ENCODE measurements at places on chromosomes 7 and 10.

DNA sequence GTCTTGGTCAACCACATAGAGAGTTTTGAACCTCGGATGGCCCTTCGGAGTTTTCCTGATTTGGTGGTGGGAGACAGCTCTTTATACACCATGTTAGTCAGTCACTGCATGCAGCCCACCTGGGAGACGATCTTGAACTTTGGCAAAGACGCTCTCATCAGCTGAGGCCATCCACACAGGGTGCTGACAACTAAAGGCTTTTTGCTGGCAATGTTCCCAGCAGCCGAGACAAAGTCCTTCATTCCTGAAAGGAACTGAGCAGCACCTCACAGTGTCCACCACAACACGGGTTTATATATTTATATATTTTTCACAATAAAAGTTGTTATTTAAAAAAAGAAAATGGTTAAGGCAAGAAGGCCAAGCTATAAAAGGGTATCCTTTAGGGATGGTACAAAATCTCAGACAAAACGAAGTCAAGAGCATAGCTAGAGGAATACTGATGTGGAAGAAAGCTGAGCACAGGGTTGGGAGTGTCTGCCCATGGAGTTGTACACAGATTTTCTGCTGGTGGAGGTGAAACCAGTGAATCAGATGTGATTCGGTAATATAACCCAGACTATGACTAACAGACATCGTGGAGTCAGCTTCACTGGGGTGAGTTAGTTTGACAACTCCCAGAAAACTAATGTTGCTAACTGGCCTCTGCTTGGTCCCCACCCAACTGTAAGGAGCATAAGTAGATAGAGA is 27.4 kb upstream of the CAPZA2 start:
- no peak for DNase-seq

DNA sequence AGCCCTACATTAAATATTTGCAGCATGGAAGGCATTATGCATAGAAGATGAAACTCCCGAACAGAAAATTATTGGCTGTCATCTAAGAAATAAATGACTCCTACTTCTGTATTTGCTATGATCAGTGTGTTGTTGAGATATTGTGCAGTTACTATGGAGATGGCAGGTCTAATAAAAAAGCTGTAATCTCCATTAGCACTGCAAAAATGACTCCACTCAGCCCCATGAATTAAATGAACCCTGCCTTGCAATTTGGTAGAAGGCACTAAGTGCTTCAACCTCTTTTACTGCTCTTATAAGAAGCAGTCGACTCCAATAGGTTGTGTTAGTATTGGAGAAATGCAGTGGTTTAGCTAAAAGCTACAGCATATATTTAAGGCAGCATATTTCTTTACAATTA is 290.0 kb upstream of the PHYHIPL start:
- DNase-seq: no peak

DNA sequence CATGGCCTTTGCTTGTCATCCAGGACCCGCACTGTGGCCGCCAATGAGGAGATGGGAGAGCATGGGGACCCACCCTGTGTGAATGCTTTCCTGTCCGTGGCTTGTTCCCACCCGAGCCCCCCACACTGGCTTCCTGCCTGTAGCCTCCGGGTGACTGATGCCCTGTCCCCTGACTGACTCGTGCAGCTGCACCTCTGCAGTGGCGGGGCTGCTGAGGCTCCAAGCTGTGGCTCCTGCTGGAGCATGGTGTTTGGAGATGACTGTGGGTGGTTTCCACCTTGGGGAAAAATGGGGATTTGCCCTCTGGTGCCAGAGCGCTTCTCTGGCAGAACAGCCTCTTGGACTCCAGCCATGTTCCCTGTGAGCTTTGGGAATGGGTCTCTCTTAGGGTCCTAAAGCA is 2.1 kb downstream of the CAMK1D start:
- no peak for DNase-seq

GRCh38 chr10:77537071-77537470 is 100.5 kb downstream of the KCNMA1 start:
- no peak for DNase-seq

- DNase-seq: no peak
Observed at GRCh38 chr7:16404636-16405035, 16.7 kb downstream of the CRPPA start.

DNA sequence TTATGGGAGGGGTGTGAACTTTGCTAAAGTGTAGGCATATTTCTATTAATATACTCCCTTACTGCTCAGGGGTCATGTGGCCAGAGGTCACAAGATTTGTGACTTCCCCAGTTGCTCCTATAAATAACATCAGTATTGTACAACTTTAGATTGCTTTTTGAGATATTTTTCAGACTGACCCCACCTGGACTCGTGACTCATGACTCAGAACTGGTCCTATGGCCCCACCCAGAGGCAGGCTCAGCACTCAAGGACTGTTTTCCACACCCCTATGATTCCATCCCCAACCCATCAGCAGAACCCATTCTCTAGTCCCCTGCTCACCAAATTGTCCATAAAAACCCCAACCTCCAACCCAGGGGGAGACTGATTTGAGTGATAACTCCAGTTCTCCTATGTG is 2.7 kb upstream of the CUL2 start:
- no peak for DNase-seq

DNA sequence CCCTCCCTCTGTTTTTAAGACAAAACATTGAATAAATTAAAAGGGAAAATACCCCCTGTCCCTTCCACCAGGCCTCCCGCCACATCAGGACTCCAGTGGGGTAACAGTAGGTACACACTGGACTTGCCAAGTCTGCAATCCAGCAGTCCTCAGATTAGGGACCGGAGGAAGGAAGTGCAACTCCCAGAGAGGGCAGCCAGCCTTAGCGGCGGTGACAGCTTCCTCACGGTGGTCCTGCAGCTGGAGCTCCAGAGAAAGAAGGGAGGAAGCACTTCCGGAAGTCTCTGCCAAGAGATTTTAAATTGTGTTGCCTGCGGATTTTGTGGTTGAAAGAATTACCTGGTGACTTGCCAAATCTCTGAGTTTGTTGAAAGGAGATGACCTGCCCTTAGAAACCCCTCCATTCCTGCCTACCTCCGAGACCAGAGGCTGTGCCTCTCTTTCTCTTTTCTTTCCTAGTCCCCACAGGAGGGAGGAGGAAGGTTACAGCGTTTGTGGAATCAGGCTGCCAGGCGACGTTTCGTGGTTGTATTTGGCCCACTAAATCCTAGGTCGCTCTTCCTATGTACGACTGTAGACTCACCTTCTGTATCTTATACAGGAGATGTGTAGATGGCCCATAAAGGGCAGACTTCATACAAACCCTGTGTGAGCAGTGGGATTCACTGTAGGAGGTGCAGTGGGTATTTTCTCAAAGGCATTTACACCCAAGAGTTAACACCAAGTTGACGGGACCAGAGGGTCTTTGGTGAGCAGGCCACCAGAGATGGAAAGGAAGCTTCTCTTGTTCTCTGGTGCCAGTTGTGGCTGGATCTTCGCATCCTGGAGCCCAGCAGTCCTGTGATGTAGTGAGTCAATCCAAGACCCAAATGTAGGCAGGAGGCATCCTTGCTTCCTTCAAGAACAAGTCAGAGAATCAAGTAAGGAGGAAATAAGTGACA is 77.9 kb downstream of the INSIG1 start:
- no peak for DNase-seq

DNA sequence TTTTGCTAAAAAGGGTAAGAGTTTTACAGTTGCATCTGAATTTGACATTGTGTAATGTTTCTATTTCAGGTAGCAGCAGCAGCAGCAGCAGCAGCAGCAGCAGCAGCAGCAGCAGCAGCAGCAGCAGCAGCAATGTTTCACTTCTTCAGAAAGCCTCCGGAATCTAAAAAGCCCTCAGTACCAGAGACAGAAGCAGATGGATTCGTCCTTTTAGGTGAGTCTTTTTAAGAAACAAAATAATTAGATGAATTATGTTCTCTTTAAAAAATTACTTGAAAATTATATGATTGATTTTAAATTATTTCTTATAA is 32.6 kb downstream of the UMAD1 start:
- DNase-seq: no peak

DNA sequence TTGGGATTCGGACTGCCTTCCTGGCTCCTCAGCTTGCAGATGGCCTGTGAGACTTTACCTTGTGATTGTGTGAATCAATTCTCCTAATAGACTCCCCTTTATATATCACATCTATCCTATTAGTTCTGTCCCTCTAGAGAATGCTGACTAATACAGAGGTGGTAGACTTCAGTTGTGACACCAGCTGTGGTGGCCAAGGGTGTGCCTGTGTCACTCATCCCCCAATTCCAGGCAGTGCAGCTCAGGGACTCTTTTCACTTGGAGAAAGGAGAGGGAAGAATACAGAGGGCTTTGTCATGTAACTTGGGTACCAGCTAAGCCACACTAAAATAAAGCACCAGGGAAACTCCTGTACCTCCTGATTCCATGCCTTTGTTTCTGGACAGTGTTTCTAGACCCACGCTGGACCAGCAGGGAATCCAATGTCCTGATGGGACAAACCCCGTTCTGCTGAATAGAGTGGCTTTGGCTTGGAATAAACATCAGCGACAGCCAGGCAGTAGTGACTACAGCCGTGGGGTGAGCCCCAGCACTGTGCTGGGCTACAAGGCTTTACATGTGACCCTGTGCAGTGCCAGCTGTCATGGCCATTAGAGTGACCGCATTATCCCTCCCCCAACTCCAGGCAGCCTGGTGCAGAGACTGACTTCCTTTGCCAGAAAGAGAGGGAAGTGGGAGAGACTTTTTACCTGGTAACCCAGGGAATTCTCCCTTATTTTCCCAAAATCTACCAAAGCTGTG is 233.6 kb downstream of the ANK3 start:
- no peak for DNase-seq

GRCh38 chr7:115004121-115004520 is 82.2 kb downstream of the MDFIC start:
- DNase-seq: no peak

- DNase-seq: no peak
Observed at GRCh38 chr10:24277277-24277676, 68.3 kb downstream of the KIAA1217 start.

GRCh38 chr7:127632276-127632910 is 14.5 kb upstream of the PAX4 start:
- no peak for DNase-seq

GRCh38 chr10:23656735-23657134 is 217.9 kb downstream of the OTUD1 start:
- DNase-seq: no peak

GRCh38 chr7:114533131-114533530 is 118.5 kb downstream of the FOXP2 start:
- no peak for DNase-seq

GRCh38 chr7:90788052-90788451 is 191.9 kb downstream of the CDK14 start:
- no peak for DNase-seq

All from central memory CD8-positive, alpha-beta T cell (primary cell).